Hematopoietic multipotent progenitor cell treated with erythropoietin and hydrocortisone succinate and interleukin-3 and kit ligand, for 8 days (in vitro differentiated cells): ENCODE measurements at places on chromosomes 16 and 17.

GRCh38 chr17:14169901-14170300 is 66.8 kb downstream of the CDRT15 start:
- no peak for DNase-seq

GRCh38 chr16:23357761-23358290 is 55.7 kb downstream of the SCNN1B start:
- DNase-seq = no peak

GRCh38 chr17:69762359-69762758 is 312.7 kb upstream of the KCNJ16 start:
- no peak for DNase-seq

- DNase-seq = no peak
Observed at GRCh38 chr16:87412371-87412995, 20.3 kb downstream of the MAP1LC3B start.

- DNase-seq = no peak
Observed at GRCh38 chr17:3812771-3813170, 11.8 kb upstream of the ITGAE start.

GRCh38 chr16:51818342-51818944 is 667.4 kb upstream of the SALL1 start:
- peak; percentile 29 for DNase-seq

DNA sequence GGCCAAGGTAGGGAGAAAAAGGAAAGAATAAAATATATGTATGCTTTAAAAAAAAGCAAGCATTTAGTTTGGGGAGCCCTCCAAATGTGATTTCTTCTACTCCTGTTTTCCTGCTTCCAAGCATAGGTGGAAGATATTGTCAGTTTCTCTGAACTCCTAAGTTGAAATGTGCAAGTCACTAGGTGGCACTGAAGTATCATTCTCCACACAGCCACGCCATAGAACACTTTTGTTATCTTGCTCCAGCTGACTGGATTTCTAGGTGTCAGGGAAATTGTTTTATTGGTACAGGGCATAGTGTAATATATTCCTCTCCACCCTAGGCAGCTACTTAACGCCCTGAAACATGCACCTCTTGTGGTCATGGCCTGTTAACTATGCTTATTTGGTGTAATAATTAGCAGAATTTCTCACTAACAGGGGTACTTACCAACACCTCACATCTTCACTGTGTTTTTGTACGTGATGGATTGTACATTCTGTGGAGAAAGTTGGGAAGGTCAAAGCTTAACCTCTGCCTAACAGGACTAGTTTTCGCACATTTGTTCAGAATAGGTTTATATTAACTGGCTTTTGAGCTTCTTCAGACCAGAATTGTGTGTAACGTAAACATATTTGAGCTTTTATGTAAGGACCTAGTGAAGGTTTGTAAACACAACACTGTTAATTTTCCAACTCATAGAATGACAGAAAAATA is 69.3 kb downstream of the FTO start:
- DNase-seq = peak; percentile 77

GRCh38 chr17:16513873-16514272 is 21.9 kb upstream of the LRRC75A start:
- DNase-seq = no peak

GRCh38 chr17:72682605-72683004 is 409.9 kb downstream of the SLC39A11 start:
- DNase-seq = no peak

DNA sequence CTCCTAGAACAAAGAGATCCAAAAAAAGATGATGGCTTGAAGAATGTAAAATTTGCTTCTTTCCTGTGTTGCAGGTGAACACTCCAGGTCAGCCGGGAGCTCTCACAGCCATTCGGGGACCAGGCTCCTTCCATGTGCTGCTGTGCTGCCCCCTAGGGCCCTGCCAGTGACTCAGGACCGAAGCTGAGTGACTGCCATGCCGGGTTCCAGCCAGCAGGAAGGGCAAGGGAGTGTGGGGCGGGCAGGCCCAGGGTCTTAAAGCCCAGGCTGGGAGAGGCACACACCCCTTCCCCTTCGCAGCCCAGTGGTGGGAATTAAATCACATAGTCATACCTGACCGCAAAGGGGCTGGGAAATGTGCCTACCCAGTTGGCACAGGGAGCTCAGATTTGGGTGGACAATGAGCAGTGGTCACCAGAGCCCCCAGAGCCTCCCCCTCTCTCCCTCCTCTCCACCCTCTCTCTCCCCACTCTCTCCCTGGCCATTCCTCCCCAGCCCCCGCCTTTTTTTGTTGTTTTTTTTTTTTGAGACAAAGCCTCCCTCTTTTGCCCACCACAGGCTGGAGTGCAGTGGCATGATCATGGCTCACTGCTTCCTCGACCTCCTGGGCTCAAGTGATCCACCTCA is 11.5 kb downstream of the EPOP start:
- peak; percentile 59 for DNase-seq

DNA sequence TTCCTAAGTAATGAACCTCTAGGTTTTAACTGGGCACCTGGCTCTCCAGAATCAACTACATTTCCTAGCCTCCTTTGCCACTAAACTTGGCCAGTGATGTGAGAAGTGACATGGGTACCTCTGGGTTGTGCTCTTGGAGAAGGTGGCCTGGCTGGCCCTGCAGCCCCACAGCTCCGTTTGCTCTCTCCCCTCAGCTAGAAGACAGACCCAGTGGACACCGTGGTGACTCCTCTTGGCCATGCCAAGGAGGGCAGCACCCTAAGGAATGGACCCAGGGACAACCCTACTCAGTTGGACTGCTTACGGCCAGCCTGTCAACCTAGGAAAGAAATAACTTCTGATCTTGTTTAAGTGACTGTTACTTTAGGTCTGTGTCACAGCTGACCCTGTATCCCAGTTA is 151.4 kb downstream of the TMEM132E start:
- no peak for DNase-seq

- no peak for DNase-seq
Observed at GRCh38 chr17:50039058-50039457, 16.9 kb upstream of the ITGA3 start.

DNA sequence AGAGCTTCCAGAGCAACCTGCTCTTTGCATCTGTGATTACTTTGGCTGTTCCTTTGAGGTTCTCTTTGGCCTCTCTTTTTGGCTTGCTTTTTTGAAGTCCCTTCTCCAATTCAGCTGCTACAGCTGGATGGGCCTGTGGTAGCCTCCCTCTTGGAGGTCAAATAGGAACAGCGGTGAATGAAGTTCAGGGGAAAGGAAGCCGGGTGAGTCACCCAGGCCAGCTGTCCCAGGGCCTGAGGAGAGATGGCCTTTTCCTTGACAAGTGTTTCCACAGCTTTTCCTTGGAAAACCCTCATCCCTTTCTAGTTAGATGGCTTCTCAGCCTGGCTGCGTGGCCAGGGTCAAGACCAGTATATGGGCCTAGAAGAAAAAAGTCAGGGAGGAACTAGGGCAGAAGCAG is 103.1 kb downstream of the STX8 start:
- DNase-seq = no peak

GRCh38 chr17:80254396-80255251 is 6.0 kb upstream of the RNF213 start:
- peak; percentile 97 for DNase-seq

- DNase-seq = no peak
Observed at GRCh38 chr17:72838068-72838467, 254.4 kb downstream of the SLC39A11 start.

DNA sequence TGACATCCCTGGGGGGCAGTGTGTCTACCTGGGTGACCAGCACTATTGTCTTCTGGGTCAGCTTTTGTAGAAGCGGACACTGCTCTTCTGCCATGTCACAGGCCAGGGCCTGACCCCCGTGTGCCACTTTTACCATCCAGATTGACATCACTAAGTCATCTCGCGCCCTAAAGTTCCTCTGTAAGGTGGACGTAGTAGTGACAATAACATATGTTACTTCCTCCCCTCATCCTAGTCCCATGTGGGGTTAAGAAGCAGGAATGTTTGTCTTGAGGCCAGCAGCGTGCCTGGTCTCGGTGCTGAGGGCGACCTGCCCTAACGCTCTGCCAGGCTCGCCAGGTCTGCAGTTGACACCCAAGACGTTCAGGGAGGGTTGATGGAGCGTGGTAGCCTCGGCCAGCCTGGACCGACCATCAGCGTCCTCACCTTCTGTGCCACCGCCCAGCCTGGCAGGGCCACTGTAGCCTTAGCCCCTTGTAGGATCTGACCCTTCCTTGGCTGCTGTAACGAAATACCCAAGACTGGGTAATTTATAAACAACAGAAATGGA is 20.7 kb downstream of the GAA start:
- DNase-seq = no peak

DNA sequence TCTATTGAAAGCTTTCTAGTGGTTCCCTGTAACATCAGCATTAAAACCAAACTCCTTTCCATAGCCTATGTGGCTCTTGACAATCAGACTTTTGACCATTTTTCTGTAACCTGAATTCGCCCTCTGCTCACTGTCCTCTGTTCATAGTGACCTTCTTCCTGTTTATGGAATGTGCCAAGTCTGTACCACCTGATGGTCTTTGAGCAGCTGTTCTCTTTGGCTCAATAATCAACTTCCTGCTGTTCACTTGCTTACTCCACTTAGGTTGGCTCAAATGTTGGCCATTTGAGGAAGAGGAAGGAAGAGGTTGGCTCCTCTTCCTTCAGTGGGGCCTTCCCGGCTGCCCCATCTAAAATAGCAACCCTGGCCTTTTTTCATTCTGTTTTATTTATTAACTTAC is 251.5 kb downstream of the CA10 start:
- no peak for DNase-seq

GRCh38 chr16:53509906-53510703 is 7.1 kb upstream of the AKTIP start:
- DNase-seq = peak; percentile 54

DNA sequence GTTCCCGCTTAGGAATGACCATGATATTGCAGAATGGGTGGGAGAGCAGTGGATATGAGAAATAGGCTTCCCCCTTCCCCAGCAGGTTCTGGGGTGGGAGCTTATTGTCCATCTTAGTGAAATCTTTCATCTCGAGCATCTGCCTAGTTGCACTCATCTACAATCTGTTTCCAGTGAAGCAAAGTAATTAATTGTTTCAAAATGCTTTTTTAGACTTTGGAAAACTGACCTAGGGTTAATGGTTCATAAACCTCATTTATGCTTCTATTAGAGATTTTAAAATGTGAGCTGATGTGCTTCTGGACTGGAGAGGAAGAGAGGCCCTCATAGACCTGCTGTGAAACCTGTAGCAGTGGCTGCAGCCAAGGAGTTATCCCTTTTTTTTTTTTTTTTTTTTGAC is 247.7 kb upstream of the XYLT1 start:
- no peak for DNase-seq

DNA sequence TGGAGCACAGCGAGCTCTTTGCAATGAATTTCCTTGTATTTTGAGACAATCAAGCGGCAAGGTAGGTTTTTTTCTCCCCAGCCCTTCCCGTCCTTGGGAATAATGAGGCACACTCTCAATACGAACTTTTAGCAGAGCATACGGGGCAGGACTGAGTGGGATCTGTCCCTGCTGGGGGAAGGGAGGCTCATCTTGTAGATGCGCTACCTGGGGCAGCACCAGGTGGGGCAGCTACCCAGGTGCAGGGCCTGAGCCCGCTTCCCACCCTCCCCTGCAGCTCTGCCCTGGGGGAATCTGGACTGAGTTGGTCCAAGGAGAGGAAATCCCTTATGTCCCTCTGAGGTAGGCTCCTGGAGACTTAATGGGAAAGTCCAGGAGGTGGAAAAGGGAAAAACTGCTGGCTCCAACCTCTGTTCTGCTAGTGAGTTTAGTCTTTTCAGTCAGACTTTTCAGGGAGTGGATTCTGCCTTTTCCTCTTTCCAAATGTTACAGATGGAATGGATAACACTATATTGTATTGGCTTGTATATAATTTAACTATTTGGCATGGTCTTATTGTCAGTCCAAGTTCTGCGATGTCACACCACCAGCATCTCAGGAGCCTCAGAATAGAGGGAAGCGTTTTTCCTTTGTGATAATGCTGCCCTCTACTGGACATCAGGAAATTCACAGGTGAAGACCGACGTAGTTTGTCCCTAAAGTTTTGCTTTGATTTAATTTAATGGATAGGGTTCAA is 9.6 kb upstream of the CES1 start:
- peak; percentile 54 for DNase-seq

GRCh38 chr16:57462978-57463362 is 491 bp downstream of the POLR2C start:
- no peak for DNase-seq

- no peak for DNase-seq
Observed at GRCh38 chr17:213286-214105, 32.0 kb upstream of the DOC2B start.

GRCh38 chr17:60506312-60506711 is 19.7 kb downstream of the APPBP2 start:
- DNase-seq = peak; percentile 17

GRCh38 chr17:1179818-1180742 is at the start of gene ABR:
Gene ABR, minus strand, starts transcription at chr17:1179981. Its CDS starts 254 bp downstream, at chr17:1179727.
- no peak for DNase-seq

GRCh38 chr17:29777663-29778062 is 152.4 kb downstream of the SSH2 start:
- no peak for DNase-seq

GRCh38 chr16:31081428-31082351 is 7.1 kb downstream of the PRSS53 start:
- no peak for DNase-seq

DNA sequence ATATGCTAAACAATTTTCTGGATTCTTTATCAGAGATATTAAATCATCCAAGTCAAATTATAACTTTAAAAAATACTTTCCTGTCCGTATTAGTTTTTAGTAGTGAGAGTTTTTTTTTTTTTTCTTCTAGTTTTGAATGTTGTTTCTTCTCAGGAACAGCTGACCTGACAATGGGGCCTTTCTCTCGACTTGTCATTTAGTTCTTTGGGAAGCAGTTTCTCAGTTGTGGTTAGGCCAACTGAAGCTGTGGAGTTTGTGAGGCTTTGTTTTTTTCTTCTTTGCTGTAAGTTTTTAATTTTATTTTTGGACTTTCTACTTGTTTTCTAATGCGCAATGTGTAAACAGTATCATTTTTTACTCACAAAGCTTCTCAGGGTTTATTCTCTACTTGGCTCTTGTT is 140.8 kb downstream of the FTO start:
- no peak for DNase-seq

- DNase-seq = no peak
Observed at GRCh38 chr16:55815320-55815719, 17.6 kb downstream of the CES1 start.

DNA sequence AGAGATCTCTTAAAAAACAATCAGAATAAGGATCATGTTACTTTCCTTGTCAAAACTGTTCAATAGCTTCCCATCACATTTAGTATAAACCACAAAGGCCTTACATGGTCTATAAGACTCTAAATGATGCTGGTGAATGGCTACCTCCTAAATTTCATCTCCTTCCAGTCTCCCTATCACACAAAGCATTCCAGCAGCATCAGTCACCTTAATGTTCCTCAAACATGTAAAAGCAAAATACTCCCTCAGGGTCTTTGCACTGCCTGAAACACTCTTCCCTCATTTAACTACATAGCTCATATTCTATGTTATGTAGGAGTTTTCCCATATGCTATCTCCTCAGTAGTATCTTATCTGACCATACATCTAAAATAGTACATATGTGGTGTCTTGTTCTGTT is 53.5 kb upstream of the INTS2 start:
- DNase-seq = no peak

DNA sequence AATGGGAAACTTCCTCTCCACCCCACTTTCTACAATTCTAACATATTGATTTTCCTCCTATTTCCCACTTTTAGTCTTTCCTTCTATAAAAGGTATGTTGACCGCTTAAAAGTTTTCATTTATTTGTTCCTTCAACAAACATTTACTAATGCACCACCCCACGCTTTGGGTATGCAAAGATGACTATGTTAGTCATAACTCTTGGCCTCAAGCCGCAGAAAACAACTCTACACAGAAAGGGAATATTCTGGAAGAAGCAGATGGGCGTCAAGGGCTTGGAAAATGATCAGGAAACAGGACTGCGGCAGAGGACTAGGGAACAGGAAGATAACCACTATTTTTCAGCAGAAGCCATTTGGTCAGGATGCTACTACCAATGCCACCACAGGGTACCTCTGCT is 56.8 kb upstream of the FA2H start:
- no peak for DNase-seq
